Activated CD4-positive, CD25-positive, alpha-beta regulatory T cell treated with anti-CD3 and anti-CD28 coated beads, Interleukin-2, amount 50 U/mL, for 72 hours (primary cell): ENCODE measurements at places on chromosomes 16 and 17.

- peak; percentile 57 for DNase-seq
Observed at GRCh38 chr16:46830417-46830901, 521 bp downstream of the C16orf87 start.

DNA sequence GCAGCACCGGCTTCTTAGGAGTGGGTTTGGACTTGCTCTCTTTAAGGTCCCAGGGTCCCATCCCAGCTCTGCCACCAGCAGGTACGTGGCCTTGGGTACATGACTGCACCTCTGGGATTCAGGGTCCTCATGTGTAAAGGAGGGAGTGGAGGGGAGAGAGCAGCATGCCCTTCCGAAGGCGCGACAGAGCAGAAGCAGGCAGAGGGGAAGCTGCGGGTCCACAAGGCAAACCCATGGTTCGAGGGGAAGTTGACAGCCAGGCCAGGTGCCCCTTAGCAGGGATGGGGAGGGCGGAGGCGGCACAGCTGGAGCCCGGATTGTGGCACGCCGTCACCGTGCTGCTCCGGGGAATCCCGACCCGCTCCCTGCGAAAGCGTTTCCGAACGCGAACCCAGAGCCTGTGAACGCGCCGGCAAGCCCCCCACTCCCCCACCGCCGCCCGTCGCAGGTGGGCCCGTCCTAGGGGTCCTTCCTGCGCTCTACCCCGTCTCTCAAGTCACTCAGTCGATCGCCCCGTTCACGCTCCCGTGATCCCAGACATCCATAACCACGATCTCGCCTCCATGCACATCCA, 4.1 kb upstream of the TBX2 start:
- no peak for DNase-seq

DNA sequence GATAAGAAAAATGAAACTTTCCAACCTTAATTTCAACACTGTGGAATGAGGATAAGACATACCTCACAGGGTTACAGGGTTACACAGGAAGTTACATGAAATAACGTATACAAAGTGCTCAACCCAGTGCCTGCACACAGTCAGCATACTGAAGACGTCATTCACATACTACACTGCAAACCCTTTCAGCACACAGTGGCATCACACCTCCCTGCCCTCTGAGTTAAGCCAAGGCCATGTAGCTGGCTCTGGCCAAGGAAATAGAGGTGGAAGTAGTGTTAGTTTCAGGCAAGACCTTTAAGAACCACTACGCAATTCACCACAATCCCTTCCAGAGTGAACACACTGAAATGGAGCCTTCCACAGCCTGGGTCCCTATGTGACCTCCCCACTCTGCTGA, 46.6 kb upstream of the GSG1L start:
- DNase-seq = no peak

GRCh38 chr16:5965321-5965720, 867.7 kb upstream of the EEF2KMT start:
- DNase-seq = no peak

- no peak for DNase-seq
Observed at GRCh38 chr17:72843591-72843990, 248.9 kb downstream of the SLC39A11 start.

DNA sequence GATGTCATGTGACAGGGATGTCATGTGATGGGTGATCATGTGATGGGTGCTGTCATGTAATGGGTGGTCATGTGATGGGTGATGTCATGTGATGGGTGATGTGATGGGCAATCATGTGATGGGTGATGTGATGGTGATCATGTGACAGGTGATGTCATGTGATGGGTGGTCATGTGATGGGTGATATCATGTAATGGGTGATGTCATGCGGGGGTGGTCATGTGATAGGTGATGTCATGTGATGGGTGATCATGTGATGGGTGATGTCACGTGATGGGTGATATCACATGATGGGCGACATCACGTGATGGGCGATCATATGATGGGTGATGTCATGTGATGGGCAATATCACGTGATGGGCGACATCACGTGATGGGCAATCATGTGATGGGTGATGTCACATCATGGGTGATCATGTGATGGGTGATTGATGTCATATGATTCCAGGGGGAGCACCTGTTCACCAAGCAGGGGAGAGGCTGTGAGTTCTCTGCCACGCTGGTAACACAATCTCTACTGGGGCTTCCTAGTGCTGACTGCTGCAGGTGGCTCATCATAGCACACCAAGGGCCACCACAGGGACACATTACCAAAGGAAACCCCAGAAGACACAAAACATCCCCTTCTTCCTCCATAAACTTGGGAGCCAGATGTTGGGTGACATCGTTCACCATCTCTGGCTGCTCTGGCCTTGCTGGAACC, 16.5 kb downstream of the CD300LB start:
- DNase-seq = no peak

- DNase-seq = no peak
Observed at GRCh38 chr17:62343764-62344270, 36.5 kb upstream of the EFCAB3 start.

- DNase-seq = no peak
Observed at GRCh38 chr16:1032607-1033006, 39.9 kb upstream of the SSTR5 start.

- no peak for DNase-seq
Observed at GRCh38 chr16:19274165-19274797, 11.2 kb upstream of the CLEC19A start.

DNA sequence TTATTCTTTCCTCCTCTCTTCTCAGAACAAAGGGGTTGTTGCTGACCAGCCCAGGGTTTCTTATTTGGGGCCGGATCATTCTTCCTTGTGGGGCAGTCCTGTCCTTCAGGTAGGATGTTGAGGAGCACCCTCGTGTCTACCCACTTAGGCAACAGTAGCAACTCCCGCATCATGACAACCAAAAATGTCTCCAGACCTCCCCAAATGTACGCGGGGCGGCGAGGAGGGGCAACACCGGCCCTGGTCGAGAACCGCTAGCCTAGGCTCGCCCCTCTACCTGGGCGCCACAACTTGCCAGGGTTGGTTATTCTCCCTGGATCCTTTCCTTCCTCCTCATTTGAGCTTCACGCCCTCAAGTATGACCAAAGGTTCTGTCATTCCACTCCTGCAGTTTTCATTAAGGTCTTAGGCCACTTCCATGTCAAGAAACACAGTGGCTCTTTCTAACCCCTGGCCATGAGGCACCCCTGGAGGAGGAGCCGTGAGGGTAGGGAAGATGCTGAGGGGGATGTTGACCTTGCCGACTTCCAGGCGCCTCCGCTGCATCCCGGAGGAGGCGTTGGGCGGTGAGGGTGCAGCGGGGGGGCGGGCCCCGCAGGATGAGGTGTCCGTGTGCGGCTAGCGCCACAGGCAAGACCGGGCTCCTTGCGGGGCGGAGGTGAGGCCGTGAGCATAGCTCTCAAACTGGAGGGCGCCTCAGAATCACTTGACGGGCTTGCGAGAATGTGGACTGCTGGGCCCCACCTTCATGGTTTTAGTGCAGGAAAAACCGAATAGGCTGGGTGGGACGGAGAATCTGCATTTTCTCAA, 712 bp upstream of the SPECC1 start:
- no peak for DNase-seq

DNA sequence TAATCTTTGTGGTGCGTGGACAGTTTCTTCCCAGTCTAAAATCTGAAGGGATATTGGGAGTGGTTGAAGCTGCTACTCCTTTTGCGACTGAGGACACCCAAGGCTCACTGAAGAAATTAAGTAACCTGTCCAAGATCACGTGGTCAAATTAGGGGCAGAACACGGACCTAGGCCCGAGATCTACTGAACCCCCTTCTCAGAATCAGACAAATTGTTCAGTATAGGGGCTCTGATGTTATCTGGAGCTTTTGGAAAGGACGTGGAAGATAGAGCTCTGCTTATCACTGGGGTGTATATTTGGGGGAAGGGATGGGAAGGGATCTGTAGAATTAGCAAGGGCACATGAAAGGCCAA, 857 bp downstream of the TANGO6 start:
- no peak for DNase-seq

DNA sequence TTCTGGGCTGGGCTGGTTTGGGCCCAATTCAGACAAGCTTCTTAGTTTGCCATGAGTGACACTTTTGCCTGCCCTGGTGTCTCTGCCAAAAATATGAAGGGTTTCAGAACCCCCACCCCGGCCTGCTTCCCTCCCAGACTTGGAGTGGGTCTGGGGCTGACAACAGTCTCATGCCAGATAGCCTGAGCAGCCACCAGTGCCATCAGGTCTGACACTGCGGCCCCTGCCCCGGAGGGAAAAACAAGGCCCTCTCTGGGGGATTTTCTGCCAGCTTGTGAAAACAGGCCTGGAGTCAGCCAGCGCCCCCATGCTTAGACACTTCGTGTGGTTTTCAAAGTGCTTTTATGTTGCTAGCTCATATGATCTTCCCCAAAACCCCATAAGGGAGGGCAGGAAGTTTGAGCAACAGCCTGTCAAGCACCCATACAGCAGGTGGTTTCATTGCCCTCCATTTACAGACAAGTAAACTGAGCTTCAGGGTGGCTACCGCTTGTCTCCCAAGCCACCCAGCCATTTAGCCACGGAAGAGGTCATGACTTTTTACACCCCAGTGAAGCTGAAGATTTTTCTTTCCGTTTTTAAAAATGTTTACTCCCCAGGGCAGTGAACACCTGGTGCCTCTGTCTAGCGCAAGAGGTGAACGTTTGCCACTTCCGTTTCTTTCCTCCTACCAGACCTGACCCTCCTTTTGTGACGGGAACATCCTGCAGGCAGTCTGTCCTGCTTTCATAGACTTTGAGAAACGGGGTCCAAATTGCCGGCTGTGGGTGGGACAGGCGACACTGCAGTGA, 300.6 kb downstream of the SEC14L1 start:
- peak; percentile 62 for DNase-seq

DNA sequence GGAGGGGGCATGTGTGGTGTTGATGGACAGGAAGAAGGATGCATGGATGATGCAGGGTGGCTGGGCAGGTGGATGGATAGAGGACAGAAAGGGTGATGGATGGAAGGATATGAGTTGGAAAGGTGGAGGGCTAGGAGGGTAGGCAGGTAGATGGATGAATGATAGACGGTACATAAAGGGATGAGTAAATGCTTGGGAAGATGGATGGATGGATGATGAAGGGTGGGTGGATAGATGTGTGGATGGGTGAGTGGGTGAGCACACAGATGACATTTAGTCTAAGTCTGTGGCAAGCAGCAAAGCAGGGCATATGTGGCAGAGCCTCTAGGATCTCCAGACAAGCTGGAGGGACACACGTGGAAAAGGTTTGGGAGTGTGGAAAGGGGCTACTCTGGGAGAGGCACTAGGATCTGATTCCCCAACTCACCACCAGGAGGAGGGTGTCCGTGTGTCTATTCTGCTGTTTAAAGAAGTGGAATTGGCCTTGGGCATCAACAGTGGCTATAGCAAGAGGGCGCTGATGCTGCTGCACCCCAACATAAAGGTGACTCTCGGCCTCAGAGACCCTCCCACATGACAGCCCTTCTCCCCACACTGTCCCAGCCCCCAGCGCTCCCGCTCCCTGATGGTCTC, 8.2 kb downstream of the PLD2 start:
- no peak for DNase-seq

GRCh38 chr17:44178133-44178532, 7.6 kb downstream of the ASB16 start:
- no peak for DNase-seq

DNA sequence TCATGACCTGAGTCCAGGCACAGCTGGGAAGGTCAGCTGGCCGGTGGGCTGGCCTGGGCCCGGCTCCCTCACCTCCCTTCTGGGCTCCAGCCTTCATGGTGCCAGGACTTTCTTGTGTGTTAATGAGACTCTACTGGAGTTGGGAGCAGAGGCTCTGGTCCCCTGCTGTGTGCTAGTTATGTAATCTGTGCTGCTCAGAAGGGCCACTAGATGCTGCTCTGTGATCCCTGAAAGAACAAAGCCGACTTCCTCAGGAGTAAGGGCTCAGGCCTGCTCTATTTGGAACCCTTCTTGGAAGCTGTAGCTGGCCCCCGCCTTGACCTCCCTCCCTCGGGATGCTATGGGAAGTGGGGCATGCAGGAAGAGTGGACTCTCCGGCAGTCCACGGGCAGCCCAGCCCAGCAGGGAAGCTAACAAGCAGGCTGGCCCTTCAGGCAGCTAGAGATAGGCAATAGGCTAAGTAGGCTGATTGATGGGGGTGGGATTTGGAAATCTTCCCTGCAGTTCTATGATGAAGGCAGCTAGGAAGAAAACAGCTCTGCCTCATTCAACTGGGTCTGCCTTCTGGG, 3.3 kb upstream of the CDK5R1 start:
- DNase-seq = no peak

GRCh38 chr16:937723-938122, 33.1 kb downstream of the LMF1 start:
- no peak for DNase-seq

- DNase-seq = peak; percentile 5
Observed at GRCh38 chr17:28225867-28226266, 93.1 kb upstream of the TMEM97 start.

DNA sequence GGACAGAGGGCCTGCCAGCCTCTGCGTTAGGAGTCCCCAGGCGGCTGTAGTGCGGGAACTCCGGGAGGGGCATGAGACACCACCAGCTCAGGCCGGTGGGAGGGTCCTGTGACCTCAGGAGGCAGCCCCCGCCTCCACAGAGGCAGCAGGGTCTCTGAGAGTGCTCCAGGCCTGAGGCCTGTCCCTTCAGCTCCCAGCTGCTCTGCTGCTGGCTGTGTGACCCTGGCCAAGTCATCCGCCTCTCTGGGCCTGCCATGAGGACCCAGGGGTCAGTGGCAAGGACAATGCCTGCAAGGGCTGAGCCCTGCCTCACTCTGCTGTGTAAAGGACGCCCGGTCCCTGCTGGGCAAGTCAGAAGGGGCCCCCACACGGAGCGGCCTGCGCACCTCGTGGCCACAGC, 27.1 kb upstream of the ZFPM1 start:
- DNase-seq = no peak

- DNase-seq = no peak
Observed at GRCh38 chr17:2174468-2175293, 119.8 kb downstream of the HIC1 start.

DNA sequence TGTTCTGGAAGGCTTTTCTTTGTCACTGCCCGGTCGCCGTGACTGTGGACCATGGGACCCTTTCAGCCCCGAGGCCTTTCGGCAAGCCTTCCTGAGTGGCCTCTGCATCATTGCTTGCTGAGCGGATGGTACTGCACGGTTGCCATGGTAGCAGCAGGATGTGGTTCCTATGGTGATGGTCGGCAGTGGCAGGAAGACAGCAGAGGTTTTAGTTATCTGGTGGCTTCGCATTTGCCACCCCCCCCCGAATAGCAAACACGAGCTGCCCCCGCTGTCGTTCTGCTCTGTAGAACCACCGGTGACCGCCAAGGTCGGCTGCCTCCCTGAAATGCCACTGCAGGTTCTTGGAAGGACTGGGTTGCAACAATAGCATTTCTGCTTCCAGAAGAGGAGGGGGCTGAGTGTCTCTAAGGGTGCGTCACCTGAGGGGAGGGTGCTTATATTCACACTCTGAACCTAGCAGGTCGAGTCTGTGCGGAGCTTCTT, 76.6 kb downstream of the CMIP start:
- peak; percentile 59 for DNase-seq

- DNase-seq = no peak
Observed at GRCh38 chr16:59180083-59180476, 446.0 kb upstream of the GOT2 start.

GRCh38 chr17:33280162-33280943, 12.7 kb downstream of the ASIC2 start:
- no peak for DNase-seq
